Lower leg skin (tissue), 4 donors: ENCODE measurements at places on chromosomes 6 and 20.

- peak; percentile 9 for DNase-seq
Observed at GRCh38 chr6:169221264-169221663, 32.4 kb downstream of the THBS2 start.

GRCh38 chr6:52675372-52675771 is 4.5 kb downstream of the TMEM14A start:
- no peak for DNase-seq

- DNase-seq: no peak
Observed at GRCh38 chr20:54267483-54268003, 59.7 kb downstream of the PFDN4 start.

DNA sequence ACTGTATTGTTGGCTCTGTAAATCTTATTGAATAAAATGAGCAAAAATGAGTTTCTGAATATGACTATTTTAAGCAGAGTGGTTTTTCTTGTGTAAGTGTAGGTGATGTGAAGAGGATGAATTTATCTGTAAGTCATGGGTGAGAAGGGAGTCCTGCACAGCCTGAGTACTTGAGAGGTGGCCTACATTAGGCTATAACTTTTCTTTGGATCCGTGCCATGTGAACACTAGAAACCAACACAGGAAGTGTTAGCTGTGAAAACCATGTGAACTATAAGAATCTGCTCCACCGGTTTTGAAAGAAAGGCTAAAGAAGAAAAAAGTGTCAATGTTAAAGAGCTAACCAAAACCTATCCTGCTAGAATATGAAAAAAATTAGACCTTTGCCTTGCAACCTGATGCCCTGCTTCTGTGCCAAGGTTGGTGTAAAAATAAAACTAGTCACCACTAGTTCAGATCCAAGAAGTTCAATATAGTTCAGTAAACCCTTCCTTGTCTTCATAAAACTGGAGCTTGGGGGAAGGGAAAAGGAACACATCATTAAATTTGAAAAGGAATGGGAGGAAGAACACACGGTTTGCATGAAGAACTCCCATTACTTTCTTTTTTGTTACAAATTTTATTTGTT is 21.3 kb downstream of the PLCB1 start:
- DNase-seq: no peak

- peak; percentile 67 for DNase-seq
Observed at GRCh38 chr20:5100684-5101347, 18.9 kb downstream of the PCNA start.

- DNase-seq: no peak
Observed at GRCh38 chr6:24766680-24767462, 7.9 kb upstream of the GMNN start.

GRCh38 chr6:150451807-150452427 is 83.1 kb downstream of the IYD start:
- no peak for DNase-seq

- DNase-seq: no peak
Observed at GRCh38 chr6:104995989-104996617, 39.2 kb downstream of the LIN28B start.

GRCh38 chr6:41894366-41895299 is 542 bp downstream of the USP49 start:
- no peak for DNase-seq
